ENCODE measurements at places on chromosomes 13 and 19. TPM values are rescaled to one million over a fixed set of nuclear protein-coding genes. Genes with fewer than 3 reads are reported as not detected.

The C1QTNF9 gene
- total RNA-seq: not detected

The UBA52 gene
- 884 TPM for total RNA-seq

The ARRDC5 gene
- total RNA-seq: 0.83 TPM

The CEACAM8 gene
- total RNA-seq: 0.53 TPM

The SACS gene
- total RNA-seq: 6.7 TPM

The ZNF536 gene
- 0.12 TPM for total RNA-seq

All from lower lobe of right lung (tissue), 2 donors.